ENCODE measurements at places on chromosomes 11 and 22.

DNA sequence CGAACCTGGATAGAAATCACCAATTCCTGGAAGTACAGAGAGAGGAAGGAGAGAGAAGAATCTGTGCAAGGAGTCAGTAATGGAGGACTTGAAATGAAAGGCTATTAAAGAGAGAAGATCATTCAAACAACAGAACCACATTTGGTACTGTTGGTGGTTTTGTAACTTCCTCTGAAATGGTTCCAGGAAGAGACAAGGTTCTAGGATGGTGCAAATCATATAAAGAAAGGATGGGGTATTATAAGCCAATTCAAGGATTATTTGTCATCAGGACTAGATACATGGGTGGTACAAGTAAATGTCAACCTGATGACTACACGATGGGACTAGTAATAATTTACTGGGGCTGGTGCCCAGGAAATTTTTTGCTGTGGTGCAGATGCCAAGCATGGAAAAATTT, 28.9 kb upstream of the TMA7B start:
- DNase-seq: no peak

- DNase-seq: no peak
These were observed 28.4 kb downstream of the CDON start for GRCh38 chr11:126034039-126034932.

- no peak for DNase-seq
These were observed 135.6 kb downstream of the SBF2 start for GRCh38 chr11:10158461-10158860.

DNA sequence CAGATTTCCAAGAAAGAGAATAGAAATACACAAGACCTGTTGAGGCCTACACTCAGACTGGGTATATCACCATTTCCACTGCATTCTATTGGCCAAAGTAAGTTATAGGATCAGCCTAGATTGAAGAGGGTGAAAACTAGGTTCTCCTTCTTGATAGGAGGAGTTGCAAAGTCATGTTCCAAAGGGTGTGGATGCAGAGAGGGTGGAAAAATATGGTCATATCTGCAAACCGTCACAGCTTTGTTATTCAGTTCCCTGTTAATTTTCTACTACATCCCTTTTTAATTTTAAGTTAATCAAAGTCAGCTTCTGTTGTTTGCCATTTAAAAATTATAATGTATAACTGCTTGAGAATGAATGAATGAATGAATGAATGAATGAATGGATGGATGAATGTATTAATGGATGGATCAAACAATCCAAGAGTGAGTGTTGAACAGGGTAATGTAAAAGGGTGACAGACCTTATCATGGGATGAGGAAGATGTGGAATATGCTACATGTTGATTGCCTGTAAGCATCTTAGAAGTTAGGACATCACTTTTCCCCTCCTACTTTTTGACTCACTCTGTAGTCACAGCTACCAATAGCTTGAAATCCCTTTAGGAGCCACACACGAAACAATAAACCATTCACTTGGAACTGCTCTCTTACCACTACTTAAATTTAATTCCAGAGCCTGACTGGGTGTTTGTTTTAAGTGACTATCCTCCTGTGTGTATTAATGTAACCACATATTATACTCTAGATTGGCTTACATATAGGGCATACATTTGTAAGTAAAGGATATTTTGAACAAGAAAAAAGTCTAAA, 121.5 kb downstream of the CCDC34 start:
- no peak for DNase-seq

All from MG63 (cell line).